Right renal pelvis (tissue), 4 donors: ENCODE measurements at places on chromosomes 5 and 9. TPM values are rescaled to one million over a fixed set of nuclear protein-coding genes. Genes with fewer than 3 reads are reported as not detected.

BTNL3 gene
- 0.09 TPM for polyA plus RNA-seq

GABRP gene
- 2.5 TPM for polyA plus RNA-seq

DNA sequence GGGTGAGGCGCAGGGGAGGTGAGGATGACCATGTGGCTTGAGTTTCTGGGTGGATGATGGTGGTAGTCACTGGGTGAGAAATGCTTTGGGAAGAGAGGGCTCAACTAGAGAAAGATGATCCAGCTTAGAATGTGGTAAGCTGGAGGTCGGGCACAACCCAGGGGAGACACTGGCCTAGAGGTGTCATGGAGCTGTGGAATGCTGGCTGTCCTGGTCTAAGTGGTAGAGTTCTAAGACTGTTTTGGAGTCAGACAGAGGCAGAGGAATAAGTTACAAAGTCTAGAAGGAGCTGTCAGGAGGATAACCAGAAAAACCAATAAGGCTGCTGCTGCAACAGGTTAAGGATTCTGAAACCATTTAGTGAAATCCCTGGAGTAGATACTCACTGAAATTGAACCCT lies 19.2 kb upstream of the ACSL6 start:
- no peak for DNase-seq

- DNase-seq: no peak
These were observed 70.3 kb upstream of the PCA3 start for GRCh38 chr9:76693912-76694311.

GRCh38 chr5:135425641-135426040 lies 21.5 kb downstream of the DCANP1 start:
- no peak for DNase-seq

RGS14 gene
- polyA plus RNA-seq: 18.7 TPM

ELOVL7 gene
- polyA plus RNA-seq: 19.1 TPM

DNA sequence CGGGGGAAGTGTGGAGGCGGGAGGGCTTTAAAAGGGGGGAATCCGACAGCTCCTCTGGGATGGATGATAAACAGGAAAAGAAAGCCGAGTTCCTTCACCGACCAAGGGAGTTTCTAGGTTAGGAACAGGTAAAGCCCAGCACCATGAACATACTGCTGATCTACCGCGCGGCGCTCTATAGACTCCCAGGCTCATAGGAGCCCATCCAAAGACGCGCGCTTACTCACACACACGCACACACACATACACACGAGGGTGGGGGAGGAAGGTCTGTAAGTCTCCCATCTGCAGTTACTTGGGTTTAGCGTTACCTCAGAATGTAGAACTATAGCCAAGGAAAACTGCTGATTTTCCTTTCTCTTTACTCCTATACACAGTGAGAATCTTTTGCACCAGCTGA lies 2.6 kb upstream of the GABRB2 start:
- DNase-seq: no peak
